ENCODE measurements at places on chromosomes 12 and 14.

DNA sequence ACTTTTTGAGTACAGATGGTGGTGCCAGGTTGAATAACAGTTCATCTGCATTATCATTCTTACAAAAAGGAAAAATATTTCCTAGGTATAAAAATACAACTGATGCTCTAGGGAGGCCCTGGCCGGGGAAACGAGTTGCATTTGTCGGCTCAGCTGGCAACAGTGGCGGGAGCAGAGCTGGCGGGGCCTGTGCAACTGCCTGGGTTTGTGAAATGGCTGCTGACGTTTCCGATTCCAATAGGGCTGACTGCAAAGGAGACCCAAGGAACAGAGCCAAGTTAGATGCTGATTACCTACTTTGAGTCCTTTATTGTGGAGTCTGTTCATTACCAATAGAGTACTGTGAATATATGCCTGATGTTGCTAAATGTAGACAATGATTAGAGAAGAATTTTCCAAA lies 25.8 kb upstream of the PHLDA1 start:
- DNase-seq = no peak

DNA sequence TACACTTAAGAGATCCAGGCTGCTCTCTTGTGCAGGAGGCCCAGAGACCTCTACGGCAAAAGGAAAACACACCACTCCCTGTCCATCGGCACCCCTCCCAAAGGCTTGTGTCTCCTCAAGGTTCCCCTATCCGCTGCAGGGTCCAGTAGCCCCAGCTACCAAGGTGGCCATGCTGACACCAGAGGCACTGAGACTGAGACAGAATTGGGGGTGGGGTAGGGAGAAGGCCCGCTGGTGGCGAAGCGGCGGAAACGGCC lies 590 bp downstream of the DDIT3 start:
- no peak for DNase-seq

DNA sequence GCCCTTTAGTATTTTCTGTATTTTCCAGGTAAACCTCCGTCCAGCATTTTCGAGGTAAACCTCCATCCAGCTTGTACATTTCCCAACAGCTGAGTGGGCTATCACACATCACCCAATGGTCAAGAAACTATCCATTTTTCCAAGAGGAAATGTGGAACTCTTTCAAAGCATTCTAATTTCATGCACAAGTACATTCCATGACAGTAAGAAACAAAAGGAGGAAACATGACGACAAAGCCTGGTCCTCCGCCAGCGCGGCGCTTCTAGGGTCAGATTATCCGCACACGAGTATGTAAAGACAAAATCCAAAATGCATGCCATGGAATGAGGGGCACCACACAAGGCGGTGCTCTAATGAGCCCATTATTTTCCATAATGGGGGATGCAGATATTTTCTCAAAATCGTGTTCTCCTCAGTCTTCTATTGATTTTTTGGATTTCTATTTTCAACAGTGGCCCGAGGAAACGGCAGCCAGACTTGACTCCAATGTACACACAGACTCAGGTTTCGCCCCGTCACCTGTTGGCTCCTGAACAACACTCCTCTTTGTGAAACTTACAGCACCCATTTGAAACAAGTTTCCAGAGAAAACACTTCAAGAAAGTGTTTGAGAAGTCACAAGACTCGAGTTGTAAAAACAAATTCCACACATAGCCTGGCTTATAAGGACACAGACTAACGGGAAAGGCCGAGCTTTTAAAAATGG lies 107.4 kb downstream of the PRICKLE1 start:
- no peak for DNase-seq

GRCh38 chr12:110818511-110818910 lies 28.3 kb upstream of the CCDC63 start:
- DNase-seq = no peak

- no peak for DNase-seq
These were observed 140.7 kb upstream of the NOVA1 start for GRCh38 chr14:26738571-26738970.

GRCh38 chr14:31426663-31427062 lies 6.3 kb upstream of the HEATR5A start:
- DNase-seq = no peak

- no peak for DNase-seq
These were observed 363.0 kb upstream of the FKBP4 start for GRCh38 chr12:2431810-2432209.

GRCh38 chr14:63039866-63040265 lies 5.4 kb downstream of the KCNH5 start:
- DNase-seq = no peak

GRCh38 chr12:114933428-114934160 lies 249.6 kb upstream of the TBX3 start:
- DNase-seq = peak; percentile 33

DNA sequence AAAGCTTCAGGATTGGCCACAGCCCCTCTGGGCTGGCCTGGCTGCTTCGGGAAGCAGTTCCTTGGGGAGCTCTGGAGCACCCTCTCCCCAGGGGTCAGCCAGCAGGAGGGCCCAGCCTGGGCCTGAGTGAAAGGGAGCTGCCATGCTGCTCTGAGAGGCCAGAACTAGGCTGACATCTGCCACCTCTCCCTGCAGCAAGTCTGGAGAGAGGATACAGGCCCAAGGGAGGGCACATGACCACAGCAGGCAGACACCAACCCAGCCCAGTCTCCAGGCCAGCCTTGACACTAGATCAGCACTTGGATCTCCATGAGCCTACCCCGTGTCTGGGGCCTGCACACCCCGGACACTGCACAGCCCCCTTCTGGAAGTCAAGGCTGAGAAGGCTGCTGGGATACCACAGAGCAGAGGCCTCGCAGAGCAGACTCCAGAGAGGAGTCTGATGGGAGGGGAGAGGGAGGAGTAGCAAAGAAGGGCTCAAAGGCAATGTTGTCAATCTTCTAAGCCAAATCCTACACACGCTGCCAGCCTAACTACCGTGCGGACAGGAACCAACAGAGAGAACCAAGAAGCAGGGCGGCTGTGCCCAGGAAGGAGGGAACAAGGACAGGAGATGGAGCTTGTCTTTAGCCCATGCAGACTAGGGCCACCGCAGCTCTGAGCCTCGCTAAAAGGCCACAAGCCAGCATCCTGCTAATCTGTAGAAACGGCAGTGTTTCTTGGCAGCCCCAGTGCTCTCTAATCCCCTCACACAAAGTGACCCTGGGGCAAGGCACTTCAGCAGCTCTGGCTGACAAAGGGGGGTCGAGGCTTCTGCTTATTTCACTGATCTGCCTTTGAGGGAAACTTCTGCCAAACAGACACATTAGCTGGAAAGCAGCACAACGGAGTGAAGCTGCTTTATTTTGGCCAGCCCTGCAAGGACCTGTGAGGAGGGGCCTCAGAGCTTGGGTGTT lies 12.9 kb downstream of the COL2A1 start:
- DNase-seq = no peak

Data from fibroblast of skin of left biceps (primary cell).